ENCODE measurements at places on chromosomes 11 and 22.
A peak's percentile ranks its signal among the peaks of the same experiment; 100 is the strongest.

- H3K36me3 ChIP-seq, result no peaks in the 10 kb centered on the region
- H3K27me3 ChIP-seq, result no peaks in the 10 kb centered on the region
- no peak overlapping the region for H3K27ac ChIP-seq
- no peak overlapping the region for H3K4me3 ChIP-seq
- no peak for DNase-seq
- no peaks in the 10 kb centered on the region for H3K4me1 ChIP-seq
Observed at GRCh38 chr22:44248926-44249325, 63.8 kb downstream of the SHISAL1 start.

GRCh38 chr11:84580428-84580827 is 1046.7 kb downstream of the DLG2 start:
- H3K4me3 ChIP-seq, result no peak overlapping the region
- no peak for DNase-seq
- H3K27ac ChIP-seq, result no peak overlapping the region
- no peaks in the 10 kb centered on the region for H3K4me1 ChIP-seq

DNA sequence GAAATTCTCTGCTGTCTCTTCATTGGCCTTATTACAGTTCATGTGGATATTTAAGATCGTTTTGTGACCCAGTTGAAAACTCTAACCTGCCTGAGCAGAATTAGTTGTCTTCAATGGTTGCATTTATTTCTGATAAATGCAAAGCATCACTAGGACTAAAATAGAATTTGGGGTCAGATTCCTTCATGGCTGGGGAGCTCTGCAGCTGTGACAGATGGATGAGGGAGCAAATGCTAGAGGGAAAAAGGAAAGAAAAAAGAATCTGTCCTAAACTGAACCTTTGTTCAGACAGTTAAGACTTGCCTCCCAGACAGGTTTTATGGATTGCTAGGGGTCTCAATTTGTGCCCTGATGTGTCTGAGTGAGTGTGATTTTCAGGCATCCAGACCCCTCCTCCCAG is 113.0 kb downstream of the SYT9 start:
- no peak overlapping the region for H3K27ac ChIP-seq
- no peaks in the 10 kb centered on the region for H3K4me1 ChIP-seq
- no peak for DNase-seq
- no peaks in the 10 kb centered on the region for H3K36me3 ChIP-seq
- H3K27me3 ChIP-seq, result no peaks in the 10 kb centered on the region

DNA sequence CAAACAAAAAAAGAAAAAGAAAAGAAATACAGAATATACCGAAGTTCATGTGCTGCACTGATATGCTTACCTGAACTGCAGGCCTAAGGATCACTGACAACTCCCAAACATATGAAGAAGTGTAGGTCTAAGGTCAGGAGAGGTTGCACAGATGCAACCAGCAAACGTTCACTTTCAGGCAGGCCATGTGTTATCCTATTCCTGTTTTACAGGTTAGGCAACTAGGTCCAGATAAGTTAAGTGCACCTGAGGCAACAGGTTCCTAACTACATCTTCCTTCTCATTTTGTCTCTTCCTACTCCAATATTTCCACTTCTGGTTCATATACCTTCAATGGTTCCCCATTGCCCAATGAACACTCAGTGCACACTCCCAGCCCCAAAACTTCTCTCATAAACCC is 15.1 kb downstream of the PI4KA start:
- DNase-seq, result no peak
- no peak overlapping the region for H3K4me3 ChIP-seq
- no peak overlapping the region for H3K27ac ChIP-seq
- H3K36me3 ChIP-seq, result no peaks in the 10 kb centered on the region
- peaks cover 9% of the 10 kb centered on the region for H3K4me1 ChIP-seq

DNA sequence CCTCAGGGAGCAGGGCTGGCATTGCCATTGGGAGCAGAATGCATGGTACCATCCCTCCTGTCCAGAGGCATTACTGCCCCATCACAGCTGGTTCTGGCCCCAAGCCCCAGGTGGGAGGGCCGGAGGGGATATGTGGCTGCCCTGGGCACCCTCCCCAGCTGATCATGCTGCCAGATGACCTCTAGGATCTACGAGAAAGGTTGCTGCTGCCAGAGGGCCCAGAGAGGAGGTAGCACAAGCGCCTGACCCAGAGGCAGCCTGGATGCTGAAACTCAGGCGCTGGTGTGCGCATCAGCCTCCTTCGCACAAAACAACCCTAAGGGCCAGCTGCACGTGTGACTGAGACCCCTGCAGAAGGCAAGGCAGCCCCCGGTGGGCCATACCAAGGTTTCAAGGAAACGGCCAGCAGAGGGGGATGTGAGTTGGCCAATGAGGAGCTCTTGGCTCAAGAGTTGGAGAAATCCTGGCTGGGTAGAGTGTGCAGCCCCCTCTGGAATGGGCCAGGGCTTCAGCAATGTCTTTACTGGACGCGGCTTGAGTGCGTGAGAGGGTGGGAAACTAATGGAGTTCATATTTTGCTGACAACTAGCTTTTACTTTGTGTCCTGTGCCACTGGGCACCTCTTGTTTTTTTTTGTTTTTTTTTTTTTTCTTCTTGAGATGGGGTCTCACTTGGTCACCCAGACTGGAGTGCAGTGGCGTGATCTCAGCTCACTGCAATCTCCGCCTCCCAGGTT is 88.3 kb upstream of the PARVA start:
- no peaks in the 10 kb centered on the region for H3K27me3 ChIP-seq
- no peak for DNase-seq
- no peak overlapping the region for H3K4me3 ChIP-seq
- H3K27ac ChIP-seq, result no peak overlapping the region
- peaks cover 11% of the 10 kb centered on the region for H3K4me1 ChIP-seq

DNA sequence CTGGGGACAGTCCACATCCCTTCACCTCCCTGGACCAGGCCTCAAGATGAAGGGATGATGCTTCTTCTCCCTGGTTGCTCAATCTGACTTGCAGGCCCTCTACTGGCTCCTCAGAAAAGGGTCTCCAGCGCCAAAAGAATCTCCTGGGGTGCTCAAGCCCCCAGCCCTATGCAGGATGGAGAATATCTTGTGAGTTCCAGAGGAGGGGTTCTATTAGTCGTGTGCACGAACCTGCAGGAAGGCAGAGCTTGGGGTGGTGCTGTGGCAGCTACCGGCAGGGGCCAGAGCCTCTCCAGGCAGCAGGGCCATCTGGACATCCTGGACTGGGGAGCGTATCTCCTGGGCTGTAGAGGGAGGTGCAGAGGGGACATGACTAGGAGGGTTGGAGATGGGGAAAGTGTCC is 1339.5 kb downstream of the BRD1 start:
- H3K27me3 ChIP-seq, result no peaks in the 10 kb centered on the region
- H3K4me3 ChIP-seq, result no peak overlapping the region
- no peak overlapping the region for H3K27ac ChIP-seq
- H3K36me3 ChIP-seq, result no peaks in the 10 kb centered on the region
- no peak for DNase-seq

DNA sequence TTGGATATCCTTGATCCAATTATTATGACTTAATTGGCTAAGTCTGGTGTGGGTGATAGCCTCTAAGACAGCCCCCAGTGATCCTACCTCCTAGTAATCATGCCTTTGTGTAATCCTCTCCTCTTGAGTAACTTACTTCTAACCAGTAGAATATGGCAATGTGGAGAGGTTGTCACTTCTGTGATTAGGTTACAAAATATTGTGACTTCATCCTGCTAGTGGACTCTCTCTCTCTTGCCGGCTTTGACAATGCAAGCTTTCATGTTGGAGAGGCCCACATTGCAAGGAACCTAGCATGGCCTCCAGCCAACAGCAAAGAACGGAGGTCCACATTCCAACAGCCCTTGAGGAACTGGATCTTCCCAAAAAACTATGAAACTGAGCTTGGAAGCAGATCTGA is 19.5 kb downstream of the YPEL4 start:
- H3K4me1 ChIP-seq, result no peaks in the 10 kb centered on the region
- H3K27ac ChIP-seq, result no peak overlapping the region
- DNase-seq, result no peak
- no peaks in the 10 kb centered on the region for H3K27me3 ChIP-seq
- H3K36me3 ChIP-seq, result no peaks in the 10 kb centered on the region
- no peak overlapping the region for H3K4me3 ChIP-seq

DNA sequence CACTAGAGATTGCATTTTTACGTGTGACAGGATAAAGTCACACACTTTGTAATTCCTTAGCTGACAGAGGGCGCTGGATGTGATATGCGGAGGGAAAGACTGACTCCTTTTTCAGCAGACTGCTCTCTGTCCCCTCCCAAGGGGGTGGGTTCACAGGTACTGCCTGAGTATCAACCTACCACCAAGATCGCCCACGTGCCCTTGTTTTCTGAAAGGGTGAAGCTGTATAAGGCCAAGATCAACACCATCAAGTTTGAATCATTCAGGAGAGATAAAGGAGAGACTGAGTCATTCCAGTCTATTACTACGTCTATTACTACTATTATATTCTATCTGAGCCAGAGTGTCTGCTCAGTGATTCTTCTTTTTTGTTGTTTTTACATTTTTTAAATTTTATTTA is 30.7 kb downstream of the BUD13 start:
- H3K36me3 ChIP-seq, result no peaks in the 10 kb centered on the region
- no peak for DNase-seq
- H3K4me1 ChIP-seq, result no peaks in the 10 kb centered on the region
- H3K4me3 ChIP-seq, result no peak overlapping the region
- no peak overlapping the region for H3K27ac ChIP-seq
- H3K27me3 ChIP-seq, result no peaks in the 10 kb centered on the region

- no peak for DNase-seq
- H3K4me3 ChIP-seq, result no peak overlapping the region
- H3K27me3 ChIP-seq, result no peaks in the 10 kb centered on the region
- H3K27ac ChIP-seq, result no peak overlapping the region
- H3K36me3 ChIP-seq, result no peaks in the 10 kb centered on the region
Observed at GRCh38 chr11:47061429-47062178, 115.1 kb downstream of the ARFGAP2 start.

- peak; percentile 89 for DNase-seq
- no peak overlapping the region for H3K4me3 ChIP-seq
- no peaks in the 10 kb centered on the region for H3K27me3 ChIP-seq
Observed at GRCh38 chr11:75280227-75280701, 39.7 kb downstream of the TPBGL start.

DNA sequence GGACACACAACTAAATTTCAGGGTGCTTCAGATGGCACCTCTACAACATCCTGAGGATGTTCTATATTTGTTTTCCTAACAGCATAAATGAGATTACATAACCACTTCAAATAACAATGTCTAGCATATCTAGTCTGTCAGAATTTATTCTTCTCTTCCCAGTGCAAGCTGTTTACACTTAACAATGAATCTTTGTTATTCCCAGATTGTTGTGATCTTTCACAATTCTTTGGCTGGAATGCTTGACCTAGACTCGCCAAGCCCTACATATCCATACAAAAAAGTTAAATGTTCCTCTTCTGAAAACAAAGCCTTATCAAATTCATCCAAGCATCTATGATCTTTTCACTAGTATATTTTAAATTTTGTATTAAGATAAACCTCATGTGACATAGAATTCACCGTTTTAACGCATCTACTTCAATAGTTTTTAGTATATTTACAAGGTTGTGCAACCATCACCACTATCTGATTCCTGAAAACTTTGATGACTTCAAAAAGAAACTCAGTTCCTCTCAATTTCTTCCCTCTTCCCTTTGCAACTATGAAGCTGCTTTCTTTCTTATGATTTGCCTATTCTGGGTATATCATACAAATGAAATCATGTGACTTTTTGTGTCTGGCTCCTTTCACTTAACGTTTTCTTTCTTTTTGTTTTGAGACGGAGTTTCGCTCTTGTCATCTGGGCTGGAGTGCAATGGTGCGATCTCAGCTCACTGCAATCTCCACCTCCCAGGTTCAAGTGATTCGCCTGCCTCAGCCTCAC is 61.7 kb upstream of the CHRNA10 start:
- H3K27ac ChIP-seq, result no peak overlapping the region
- no peak for DNase-seq
- no peaks in the 10 kb centered on the region for H3K27me3 ChIP-seq
- no peaks in the 10 kb centered on the region for H3K4me1 ChIP-seq
- no peaks in the 10 kb centered on the region for H3K36me3 ChIP-seq

DNA sequence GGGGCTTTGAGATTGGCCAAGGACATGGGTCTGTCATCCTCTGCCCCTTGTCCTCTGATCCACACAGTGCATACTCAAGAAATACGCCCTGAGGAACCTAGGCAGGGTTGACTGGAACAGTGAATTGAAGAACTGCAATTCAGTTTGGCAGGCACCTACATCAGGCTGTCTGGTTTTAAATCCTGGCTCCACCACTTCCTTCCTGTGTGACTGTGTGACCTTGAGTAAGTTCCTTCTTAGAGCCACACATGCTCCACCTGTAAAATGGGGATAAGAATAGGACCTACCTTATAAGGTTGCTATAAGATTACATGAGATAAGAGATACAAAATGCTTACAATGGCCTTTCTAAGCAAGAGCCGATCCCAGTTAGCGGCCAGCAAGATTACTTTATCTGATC is 15.8 kb upstream of the TCF20 start:
- H3K4me1 ChIP-seq, result peaks cover 17% of the 10 kb centered on the region
- no peak overlapping the region for H3K27ac ChIP-seq
- H3K4me3 ChIP-seq, result no peak overlapping the region
- DNase-seq, result no peak

- H3K27ac ChIP-seq, result no peak overlapping the region
- no peaks in the 10 kb centered on the region for H3K4me1 ChIP-seq
- DNase-seq, result no peak
- no peak overlapping the region for H3K4me3 ChIP-seq
- H3K27me3 ChIP-seq, result no peaks in the 10 kb centered on the region
Observed at GRCh38 chr11:66868082-66868725, 11.3 kb downstream of the LRFN4 start.

DNA sequence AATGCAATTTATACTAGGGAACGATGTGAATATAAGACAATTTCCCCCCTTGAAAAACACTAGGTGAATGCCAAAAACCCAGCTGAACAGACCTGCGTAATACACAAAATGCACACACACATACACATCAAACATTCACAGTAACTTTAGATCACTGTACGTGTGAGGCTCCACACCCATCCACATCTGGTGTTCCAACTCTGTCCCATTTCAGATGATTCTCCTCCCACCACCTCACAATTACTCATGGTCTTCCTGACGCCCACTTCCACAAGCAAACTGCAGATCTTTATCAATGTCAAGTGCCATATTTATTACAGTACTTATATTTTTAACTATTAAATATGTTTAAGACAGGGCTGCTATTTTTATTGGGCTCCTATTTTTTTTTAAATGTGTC is 57.8 kb upstream of the TENM4 start:
- no peaks in the 10 kb centered on the region for H3K27me3 ChIP-seq
- DNase-seq, result no peak
- H3K36me3 ChIP-seq, result no peaks in the 10 kb centered on the region
- no peak overlapping the region for H3K4me3 ChIP-seq

GRCh38 chr11:124870430-124870829 is 5.2 kb downstream of the ROBO3 start:
- no peak overlapping the region for H3K4me3 ChIP-seq
- DNase-seq, result no peak
- no peak overlapping the region for H3K27ac ChIP-seq
- no peaks in the 10 kb centered on the region for H3K27me3 ChIP-seq
- H3K36me3 ChIP-seq, result no peaks in the 10 kb centered on the region

DNA sequence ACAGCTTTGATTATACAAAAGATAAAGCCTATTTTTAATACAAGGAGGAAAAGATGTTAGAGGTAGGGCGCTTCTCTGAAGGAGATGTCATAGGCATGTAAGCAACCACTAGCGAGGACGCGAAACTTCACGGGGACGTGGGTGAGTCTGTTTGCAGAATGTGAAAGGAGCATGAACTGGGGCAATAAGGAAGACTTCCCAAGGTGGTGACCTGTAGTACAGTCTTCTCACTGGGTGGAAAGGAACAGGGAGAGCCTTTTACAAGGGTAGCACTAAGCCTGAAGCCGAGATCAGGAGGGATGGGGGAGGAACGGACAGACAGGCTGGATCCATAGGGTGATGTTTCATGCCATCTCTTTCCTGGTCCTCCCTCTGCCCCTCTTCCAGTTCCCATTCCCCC is 10.0 kb upstream of the MICAL2 start:
- peaks cover 31% of the 10 kb centered on the region for H3K4me1 ChIP-seq
- no peaks in the 10 kb centered on the region for H3K36me3 ChIP-seq
- H3K27ac ChIP-seq, result peak overlapping the region; percentile 24
- H3K4me3 ChIP-seq, result no peak overlapping the region

Measured in testis (tissue), 5 donors.